ENCODE measurements at places on chromosomes 6 and 20.
A peak's percentile ranks its signal among the peaks of the same experiment; 100 is the strongest.

GRCh38 chr6:141594874-141595273 lies 537.9 kb upstream of the GJE1 start:
- DNase-seq: no peak

DNA sequence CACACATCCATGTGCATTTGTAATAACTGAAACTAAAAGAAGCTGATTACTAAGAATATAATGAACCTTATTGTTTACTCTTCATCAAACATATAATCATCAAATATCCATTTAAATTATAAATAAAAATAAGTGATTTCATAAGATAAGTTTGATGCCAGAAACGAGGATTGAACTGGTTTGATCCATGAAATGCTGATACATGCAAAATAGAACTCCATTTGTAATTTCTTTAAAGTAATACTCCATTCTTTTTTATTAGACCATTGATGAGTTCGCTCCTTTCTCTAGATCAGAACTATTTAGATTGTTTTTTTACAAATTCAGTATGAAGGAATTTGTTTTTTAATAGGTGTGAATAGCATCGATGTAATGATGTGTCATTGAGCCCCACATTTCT lies 57.6 kb downstream of the EYS start:
- no peak for DNase-seq

GRCh38 chr6:134936476-134936875 lies 13.4 kb downstream of the ALDH8A1 start:
- DNase-seq: peak; percentile 34

- peak; percentile 18 for DNase-seq
Observed at GRCh38 chr6:143901885-143902750, 37.8 kb downstream of the ZC2HC1B start.

- DNase-seq: peak; percentile 37
Observed at GRCh38 chr6:120378582-120379220, 955.6 kb downstream of the TBC1D32 start.

GRCh38 chr6:167913699-167914098 lies 83.8 kb upstream of the KIF25 start:
- no peak for DNase-seq

- DNase-seq: no peak
Observed at GRCh38 chr6:146574211-146574610, 24.6 kb upstream of the ADGB start.

DNA sequence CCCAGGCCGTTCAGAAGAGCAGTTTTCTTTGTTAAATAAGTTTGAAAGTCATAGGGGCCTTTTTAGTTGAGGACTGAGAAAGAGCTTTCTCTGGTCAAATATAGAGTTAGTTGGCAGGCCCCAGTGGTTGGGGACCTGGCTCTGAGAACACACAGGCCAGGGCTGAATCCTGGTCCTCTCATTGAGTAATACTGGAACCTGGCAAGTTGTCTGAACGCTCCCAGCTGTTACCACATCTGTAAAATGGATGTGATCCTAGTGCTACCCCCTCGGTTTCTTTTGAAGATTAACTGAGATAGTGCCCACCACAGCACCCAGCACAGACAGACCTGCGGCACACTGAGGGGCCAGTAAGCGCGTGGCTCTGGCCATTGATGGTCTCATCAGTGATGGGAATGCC lies 215.5 kb downstream of the ZDHHC14 start:
- no peak for DNase-seq

- DNase-seq: no peak
Observed at GRCh38 chr20:63423751-63424150, 48.7 kb downstream of the KCNQ2 start.

GRCh38 chr6:16135066-16135465 lies 6.2 kb downstream of the MYLIP start:
- DNase-seq: peak; percentile 64

DNA sequence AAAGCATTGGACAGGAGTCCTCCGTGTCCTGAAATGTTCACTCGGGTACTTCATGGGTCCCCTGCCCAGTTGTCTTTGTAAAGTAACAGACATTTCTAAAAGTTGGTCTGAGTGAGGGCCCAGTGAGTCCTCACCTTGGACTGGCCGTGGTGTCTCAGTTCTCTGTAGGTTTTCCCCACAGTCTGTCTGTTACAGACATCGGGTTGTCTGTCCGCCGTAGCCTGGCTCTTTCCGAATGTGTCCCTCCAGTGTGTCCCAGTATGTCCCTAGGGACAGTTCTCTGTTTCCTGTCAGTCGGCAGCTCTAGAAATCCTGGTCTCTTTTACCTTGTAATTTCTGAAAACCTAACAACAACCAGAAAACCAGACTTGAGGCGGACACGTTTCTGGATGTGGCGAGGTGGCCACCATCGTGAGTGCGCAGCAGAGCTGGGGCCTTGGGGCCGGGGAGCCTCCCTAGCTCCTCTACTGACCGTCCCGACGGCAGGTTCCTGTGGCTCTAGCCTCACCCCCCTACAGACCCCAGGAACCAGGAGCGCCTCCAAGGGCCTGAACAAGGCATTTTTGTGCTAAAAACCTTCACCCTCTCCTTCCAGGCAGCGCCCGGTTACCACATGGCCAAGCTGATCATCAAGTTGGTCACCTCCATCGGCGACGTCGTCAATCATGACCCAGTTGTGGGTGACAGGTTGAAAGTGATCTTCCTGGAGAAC lies 42.2 kb downstream of the PYGB start:
- no peak for DNase-seq

DNA sequence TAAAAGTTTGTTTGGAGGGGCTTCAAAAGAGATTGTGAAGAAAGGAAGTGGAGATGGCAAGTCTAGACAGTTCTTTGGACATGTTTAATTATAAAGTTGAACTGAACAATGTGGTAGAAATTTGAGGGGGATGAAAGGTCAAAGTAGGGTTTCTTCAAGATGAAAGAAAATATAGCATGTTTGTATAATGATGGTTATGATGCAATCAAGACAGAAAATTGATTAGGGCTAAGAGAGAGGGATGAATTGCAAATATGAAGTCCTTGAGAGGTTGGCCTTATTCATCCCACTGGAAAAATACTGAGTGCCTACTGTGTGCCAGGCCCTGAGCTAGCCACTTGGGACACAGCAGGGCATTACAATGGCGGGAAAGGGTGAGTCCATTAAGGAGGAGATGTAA lies 37.6 kb downstream of the NHSL1 start:
- DNase-seq: no peak

- DNase-seq: no peak
Observed at GRCh38 chr6:142481466-142481865, 179.7 kb downstream of the ADGRG6 start.

- peak; percentile 57 for DNase-seq
Observed at GRCh38 chr6:32815115-32815514, 1.7 kb downstream of the HLA-DOB start.

DNA sequence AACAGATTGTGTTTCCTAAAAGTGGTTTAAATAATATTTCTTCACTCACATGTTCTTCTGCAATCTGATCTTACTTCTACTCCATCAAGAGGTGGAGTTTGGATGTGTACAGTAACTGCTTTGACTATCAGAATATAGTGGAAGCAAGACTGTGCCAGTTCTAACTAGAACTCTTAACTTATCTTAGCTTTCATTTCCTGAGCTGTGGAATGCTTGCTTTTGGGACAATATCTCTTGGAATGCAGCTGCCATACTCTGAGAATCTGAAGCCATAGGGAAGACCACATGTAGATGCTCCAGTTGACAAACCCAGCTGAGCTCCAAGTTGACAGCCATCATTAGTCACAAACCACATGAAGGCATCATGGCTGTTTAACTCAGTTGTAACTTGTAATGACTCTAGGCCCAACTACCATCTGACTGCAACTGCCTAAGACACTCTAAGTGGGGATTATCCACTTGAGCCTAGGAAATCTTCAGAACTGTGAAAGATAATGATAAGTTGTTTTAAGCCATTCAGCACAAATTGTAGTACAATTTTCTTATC lies 40.8 kb upstream of the MAN1A1 start:
- DNase-seq: peak; percentile 25

- no peak for DNase-seq
Observed at GRCh38 chr6:156107624-156108101, 652.0 kb upstream of the NOX3 start.

DNA sequence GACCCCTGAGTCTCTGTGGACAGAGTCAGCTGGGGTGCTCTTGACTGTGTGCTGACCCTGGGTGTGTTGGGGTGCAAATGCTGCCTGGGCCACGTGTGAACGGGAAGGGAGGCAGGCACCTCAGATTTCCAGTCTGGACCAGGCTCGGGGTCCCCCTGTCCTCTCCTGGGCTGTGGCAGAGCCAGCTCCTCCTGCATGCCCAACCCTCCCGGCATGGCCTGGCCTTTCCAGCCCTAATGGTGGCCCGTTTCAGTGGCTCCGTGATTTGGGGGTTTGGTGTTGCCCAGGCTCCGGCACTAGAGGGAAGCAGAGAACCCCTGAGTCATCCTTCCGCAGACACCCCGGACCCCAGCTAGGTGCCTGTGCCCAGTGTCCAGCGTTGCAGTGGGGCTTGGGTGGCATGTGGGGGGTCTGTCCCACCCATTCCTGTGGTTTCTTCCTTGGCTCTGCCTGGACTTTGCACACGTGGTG lies 9.1 kb downstream of the RBM38 start:
- DNase-seq: no peak

- no peak for DNase-seq
Observed at GRCh38 chr6:130359736-130360135, 6.1 kb upstream of the TMEM200A start.

- peak; percentile 67 for DNase-seq
Observed at GRCh38 chr6:149840345-149841075, 23.6 kb downstream of the LRP11 start.

- DNase-seq: no peak
Observed at GRCh38 chr6:167560673-167561569, 236.0 kb downstream of the TTLL2 start.

GRCh38 chr6:48135323-48136084 lies 24.5 kb upstream of the PTCHD4 start:
- DNase-seq: peak; percentile 55

- DNase-seq: peak; percentile 93
Observed at GRCh38 chr20:11901127-11901526, 16.6 kb upstream of the BTBD3 start.

Measured in fibroblast of skin of abdomen (primary cell).